ENCODE measurements at places on chromosomes 12 and 14.

GRCh38 chr12:48545833-48546469 is 20.5 kb downstream of the OR8S1 start:
- no peak for DNase-seq

GRCh38 chr14:69999261-69999674 is 120.1 kb downstream of the SMOC1 start:
- DNase-seq = no peak

DNA sequence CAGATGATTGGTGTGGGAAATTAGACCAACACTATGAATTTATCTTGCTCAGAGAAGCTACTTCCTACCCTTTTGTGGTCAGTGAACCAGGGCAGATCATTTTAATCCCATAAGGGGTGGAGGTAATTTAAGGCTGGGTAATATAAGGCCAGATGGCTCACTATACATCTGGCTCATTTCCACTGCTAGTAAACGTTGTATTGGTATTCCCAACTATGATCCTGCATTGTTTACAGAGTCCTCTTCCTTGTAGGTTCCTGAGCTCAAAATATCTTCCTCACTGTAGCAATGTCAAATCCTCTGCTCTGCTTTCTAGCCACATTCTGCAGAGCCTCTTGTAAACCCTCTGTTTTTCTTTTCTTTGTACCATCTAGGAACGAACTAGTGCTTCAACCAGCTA is 93.0 kb upstream of the MGAT4C start:
- no peak for DNase-seq

DNA sequence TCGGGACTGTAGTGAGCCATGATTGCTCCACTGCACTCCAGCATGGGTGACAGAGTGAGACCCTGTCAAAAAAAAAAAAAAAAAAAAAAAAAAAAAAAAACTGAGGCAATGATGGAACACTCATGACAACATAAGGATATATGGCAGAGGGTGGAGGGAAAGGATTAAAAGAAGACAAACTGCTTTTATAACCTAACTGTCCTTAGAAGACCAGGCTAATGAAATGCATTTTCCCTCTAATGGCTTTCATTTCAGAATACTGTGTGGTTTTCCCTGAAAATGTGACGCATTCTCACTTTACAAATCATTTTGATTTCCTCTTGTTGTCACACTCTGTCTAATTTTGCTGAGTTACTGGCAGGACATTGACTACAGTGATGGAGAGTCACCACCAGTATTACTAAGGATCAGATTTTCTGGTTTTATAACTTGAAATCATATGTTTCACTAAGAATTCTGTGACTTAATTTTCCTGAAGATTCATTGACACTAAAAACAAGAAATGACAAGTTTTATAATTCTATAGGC is 137.6 kb upstream of the SSTR1 start:
- DNase-seq = no peak

- no peak for DNase-seq
Observed at GRCh38 chr14:68099495-68100045, 280.0 kb downstream of the RAD51B start.

GRCh38 chr12:47534695-47535094 is 171.1 kb downstream of the RPAP3 start:
- DNase-seq = no peak

- DNase-seq = no peak
Observed at GRCh38 chr12:91852634-91853033, 293.0 kb downstream of the BTG1 start.

DNA sequence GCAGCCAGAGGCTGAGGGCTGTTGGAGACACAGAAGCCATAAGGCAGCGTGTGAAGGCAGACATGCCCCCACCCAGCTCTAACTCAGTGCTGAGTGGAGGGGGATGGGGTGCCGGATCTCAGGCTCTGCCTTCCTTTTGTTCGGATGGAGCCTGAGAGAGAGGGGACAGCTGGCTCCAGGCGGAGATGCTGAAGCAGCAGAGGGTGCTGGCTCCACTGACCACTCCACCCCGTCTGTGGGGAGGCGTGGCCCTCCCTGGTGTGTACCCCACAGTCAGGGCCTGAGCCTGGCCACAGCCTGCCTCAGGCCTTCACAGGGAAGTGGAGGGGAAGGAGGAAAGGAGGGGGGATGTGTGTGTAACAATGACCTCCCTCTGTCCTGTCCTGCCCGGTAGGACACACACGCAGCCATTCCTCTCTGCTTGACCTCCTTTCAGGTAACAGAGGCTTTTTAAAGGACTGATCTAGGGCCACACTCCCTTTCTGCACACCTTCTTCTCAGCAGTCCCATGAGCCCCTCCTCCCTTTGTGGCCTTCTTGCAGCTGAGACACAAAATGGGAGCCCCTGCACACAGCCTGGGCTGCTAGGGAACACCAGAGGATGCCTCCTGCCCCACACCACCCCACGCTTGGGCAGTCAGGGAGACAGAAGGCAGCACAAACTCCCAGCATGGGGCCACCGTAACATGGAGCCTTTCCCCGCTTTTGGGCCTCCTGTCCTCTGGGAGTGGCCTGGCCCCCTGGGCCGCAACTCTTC is 9.6 kb upstream of the ENDOU start:
- DNase-seq = no peak

DNA sequence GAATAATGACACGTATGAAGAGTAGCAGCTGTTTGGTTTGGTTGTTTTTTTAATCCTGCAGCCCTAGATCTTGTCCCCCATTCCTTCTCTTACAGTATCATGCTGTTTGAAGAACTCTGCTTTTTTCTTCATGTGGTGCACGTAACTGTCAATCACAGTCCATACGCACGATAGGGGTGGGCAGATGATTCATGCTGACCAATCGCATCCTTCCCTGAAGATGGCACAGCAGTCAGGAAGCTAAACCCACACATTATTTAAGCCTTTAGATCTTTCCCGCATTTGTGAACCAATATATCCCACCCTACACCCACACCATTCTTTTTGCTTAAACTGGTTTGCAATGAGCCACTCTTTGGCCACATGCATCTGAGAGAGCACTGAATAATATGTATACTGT is 158.9 kb upstream of the PLEKHA5 start:
- no peak for DNase-seq

- DNase-seq = no peak
Observed at GRCh38 chr14:30518867-30519560, 39.9 kb upstream of the G2E3 start.

- no peak for DNase-seq
Observed at GRCh38 chr14:97337267-97337666, 540.1 kb downstream of the VRK1 start.

DNA sequence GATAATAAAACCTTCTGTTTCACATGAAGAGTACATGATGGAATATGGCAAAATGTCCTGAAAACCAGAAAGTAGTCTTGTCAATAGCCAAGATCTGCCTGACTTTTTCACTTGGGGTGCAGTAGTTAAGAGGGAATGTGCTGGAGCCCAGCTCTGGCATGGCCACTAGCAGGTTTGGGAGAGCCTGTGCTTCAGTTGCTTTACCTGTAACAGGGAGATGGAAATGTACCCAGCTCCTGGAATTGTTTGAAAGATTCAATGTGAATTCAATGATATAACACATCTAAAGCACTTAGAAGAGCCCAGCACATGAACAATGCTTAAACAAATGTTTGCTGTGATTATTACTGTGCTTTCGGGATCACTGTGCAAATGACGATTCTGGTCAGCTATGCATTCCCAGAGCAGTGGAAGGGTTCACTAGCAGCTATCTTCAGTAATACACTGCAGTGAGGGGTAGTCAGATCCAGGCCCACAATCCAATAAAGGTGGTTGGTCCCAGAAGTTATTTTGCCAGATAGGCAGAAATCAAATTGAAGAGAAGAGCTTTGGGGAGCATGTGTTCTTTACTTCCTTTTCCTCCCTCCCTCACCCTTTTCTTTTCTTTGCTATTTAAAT is 224.9 kb downstream of the APAF1 start:
- DNase-seq = no peak

GRCh38 chr14:24885410-24885913 is 164.5 kb downstream of the STXBP6 start:
- no peak for DNase-seq

- no peak for DNase-seq
Observed at GRCh38 chr14:46279776-46280175, 371.8 kb downstream of the RPL10L start.

DNA sequence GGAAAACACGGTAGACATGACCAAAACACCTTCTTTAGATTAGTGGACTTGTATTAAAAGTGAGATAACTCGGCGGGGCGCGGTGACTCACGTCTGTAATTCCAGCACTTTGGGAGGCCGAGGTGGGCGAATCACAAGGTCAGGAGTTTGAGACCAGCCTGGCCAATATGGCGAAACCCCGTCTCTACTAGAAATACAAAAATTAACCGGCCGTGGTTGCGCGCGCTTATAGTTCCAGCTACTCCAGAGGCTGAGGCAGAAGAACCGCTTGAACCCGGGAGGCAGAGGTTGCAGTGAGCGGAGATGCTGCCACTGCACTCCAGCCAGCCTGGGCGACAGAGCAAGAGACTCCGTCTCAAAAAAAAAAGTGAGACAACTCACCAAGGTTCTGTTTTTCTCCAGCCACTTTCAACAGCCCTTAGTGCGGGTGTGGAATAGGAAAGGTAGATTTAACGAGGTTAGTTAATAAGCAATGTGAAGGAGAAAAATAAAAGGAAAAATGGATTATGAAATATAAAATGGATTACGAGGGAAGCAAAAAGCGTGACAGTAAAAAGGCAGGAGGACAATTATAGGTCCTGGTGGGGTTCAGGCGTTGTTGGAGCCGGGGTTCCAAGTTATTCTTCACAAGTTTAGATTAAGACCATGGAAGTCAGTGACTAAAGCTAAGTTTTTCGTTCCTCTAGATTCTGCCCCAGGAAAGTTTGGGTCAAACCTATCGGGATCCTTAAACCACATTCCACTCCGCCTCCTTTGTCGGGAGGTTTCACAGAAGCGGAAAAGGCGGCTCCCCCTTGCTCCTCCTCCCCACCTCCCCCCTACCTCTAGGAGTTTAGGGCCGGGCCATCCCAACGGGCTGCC is 534 bp downstream of the PPP2R3C start:
- no peak for DNase-seq

- DNase-seq = no peak
Observed at GRCh38 chr12:27685274-27685673, 11.0 kb upstream of the REP15 start.

- no peak for DNase-seq
Observed at GRCh38 chr14:96098309-96098998, 59.3 kb downstream of the C14orf132 start.

GRCh38 chr14:87217023-87217422 is 776.0 kb downstream of the GALC start:
- no peak for DNase-seq

- no peak for DNase-seq
Observed at GRCh38 chr12:48947727-48948126, 9.6 kb downstream of the ARF3 start.

- DNase-seq = no peak
Observed at GRCh38 chr12:87793131-87793530, 236.1 kb downstream of the C12orf50 start.

- DNase-seq = no peak
Observed at GRCh38 chr14:104187121-104187889, 48.9 kb downstream of the KIF26A start.

GRCh38 chr14:21025371-21026273 is 761 bp upstream of the NDRG2 start:
- no peak for DNase-seq

- DNase-seq = no peak
Observed at GRCh38 chr12:144650-145284, 69.2 kb downstream of the SLC6A12 start.

GRCh38 chr12:76810671-76811419 is 46.9 kb downstream of the ZDHHC17 start:
- no peak for DNase-seq

- DNase-seq = no peak
Observed at GRCh38 chr12:111436811-111437210, 31.1 kb downstream of the SH2B3 start.

DNA sequence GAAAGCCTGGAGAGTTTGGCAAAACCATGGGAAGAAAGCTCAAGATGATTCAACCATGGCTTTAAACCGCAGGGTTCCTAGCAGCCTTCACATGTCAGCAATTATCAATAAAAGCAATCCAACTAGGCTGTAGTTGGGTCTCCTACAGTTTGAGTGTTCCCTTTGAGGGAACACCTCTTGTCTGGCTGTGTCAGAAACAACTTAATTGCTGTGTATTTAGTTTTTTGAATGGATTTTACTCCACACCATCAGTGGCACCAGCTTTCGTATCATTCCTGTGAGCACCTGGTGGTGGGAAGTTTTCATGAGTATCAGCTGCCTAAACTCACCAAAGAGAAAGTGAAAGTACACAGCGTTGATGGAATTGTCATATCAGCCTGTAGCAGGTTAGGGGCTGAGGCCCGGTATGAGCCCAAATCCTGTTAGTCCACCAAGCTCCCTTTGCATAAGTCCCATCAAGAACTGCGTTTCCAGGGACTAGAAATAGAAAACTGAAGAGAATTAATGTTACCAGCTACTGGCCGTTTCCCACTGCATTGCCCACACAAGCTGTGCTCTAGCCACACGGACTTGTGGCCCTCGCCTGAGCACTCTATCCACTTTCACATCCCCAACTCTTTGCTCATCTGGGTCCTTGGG is 10.9 kb upstream of the IL26 start:
- peak; percentile 21 for DNase-seq

DNA sequence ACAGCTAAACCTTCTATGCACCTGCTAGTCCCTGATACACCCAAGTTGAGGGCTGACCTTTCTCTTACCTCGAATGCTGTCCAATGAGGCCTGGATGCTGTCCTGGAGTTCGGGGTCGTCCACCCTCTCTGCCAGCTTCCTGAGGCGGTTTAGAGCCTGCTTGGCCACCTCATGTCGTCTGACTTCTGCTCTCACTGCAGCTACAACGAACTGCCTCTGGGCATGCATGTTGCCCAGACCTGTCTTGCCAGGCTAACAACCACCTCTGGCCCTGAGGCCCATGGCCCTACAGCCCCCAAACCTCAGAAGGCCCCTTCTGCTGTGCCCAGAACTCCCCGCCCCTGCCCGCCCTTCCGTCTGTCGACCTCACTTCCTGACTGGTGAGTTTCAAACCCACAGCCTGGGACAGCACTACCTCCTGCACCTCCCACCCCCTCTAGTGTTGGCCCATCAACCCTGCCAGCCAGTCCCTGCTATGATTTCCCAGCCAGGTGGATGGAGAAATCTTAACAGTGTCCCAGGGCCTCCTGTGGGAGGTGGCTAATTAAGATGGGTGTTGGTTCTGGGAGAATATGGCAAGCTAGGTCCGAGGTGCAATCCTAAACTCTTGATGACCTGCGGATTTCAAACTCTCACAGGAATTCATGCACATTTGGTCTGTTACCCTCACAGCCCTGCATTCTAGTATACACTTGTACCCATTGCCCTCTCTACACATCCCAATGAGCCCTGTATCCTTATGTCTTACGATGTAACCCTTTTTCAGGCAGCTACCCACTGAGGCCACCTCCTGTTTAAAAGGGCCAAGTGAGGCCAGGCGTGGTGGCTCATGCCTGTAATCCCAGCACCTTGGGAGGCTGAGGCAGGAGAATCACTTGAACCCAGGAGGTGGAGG is 2.7 kb upstream of the TSPAN31 start:
- peak; percentile 71 for DNase-seq

- no peak for DNase-seq
Observed at GRCh38 chr14:55867719-55868118, 250.5 kb upstream of the PELI2 start.

- DNase-seq = no peak
Observed at GRCh38 chr14:75911883-75912282, 69.9 kb downstream of the TGFB3 start.

- no peak for DNase-seq
Observed at GRCh38 chr12:127429551-127430285, 837.3 kb upstream of the TMEM132C start.

GRCh38 chr12:107311682-107312081 is 218.3 kb upstream of the CRY1 start:
- DNase-seq = no peak

All from activated CD4-positive, alpha-beta T cell treated with anti-CD3 and anti-CD28 coated beads, Interleukin-2, amount 50 U/mL, for 4 hours (primary cell).